ENCODE measurements at places on chromosomes 11 and 22.
A peak's percentile ranks its signal among the peaks of the same experiment; 100 is the strongest.

DNA sequence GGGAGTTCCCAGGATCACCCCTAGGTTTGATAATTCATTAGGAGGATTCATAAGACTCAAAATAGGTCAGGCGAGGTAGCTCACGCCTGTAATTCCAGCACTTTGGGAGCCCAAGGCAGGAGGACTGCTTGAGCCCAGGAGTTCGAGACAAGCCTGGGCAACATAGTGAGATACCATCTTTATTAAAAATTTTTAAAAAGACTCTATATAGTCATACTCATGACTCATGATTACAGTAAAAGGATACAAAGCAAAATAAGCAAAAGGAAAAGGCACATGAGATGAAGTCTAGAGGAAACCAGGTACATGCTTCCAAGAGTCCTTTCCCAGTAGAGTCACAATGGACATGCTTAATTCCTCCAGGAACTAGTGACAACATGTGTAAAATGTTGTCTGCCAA lies 13.9 kb upstream of the PTS start:
- DNase-seq: no peak

- DNase-seq: no peak
Observed at GRCh38 chr22:27719036-27719347, 82.6 kb downstream of the MN1 start.

- DNase-seq: no peak
Observed at GRCh38 chr22:39315389-39315788, 4.0 kb downstream of the RPL3 start.

DNA sequence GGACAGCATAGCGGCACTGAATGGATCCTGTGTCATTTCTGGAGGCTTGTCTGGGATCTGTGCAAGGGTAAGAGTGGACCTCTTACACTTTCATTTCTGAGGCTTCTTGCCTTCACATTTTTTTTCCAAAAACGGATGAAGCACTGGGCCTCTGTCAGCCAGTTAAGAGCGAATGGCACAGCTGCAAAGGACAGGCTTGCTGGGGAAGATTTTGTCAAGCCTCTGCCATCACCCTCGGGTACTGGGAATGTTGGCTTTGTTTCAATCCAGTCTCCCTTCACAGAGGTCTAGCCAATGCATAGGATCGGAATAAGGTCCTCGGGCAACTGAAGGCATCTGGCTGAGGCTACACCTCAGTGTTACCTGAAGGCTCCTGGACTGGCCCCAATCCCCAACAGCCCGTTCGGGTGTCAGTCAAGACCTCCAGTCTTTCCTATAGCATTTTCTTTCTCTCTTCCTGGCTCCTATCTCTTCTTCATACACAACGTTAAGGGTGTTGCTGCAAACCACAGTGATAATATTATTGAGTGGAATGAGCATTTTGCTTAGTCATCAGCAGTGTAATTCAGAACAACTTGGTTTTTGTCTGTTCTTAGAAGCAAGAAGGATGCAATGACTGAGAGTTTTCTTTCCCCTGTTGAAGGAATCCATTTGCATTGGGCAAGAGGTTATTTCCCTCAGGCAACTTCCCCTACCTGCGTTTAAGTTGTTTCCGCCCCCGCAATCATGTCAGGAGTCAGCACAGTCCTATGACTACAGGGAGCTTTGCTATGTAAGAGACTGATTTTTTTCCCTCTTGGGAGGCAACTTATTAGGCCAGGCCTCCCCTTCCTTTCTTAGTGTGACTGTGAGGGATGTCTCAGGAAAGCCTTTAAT lies 22.8 kb downstream of the NPAT start:
- DNase-seq: peak; percentile 26

DNA sequence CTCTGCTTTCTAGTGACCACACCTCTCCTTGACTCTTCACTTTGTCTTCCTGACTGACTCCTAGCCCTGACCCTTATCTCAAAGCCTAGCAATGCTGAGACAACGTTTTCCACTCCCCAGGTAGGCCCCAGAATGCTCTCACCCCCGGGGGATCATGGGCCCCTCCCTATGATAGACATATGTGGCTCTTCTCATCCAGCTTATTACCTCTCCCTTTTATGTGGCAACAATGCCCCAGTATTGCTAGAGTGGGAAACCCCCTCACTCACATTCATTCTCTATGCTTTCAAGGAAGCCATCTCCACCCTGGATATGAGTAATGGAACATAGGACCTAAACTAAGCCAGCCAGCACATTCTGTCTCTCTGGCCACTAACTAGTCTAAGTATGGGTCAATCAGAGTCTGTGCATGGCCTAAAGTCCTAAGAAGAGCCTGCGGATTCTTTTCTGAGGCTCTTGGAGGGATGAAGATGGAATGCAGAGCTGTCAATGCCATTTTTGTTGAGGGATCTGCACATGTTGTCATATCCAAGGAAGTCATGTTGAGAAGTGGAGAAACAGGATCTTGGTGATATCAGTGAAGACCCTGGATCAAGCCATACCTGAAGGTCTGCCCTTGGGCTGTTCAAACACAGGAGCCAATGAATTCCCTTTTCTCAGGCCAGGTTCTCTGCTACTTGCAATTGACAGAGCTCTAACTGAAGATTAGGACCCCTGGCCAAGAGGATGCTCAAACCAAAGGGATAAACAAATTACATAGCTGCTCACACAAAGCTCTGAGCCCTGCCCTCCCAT lies 79.8 kb upstream of the GRK3 start:
- DNase-seq: no peak

- DNase-seq: no peak
Observed at GRCh38 chr22:19062943-19063308, 59.3 kb downstream of the DGCR2 start.

DNA sequence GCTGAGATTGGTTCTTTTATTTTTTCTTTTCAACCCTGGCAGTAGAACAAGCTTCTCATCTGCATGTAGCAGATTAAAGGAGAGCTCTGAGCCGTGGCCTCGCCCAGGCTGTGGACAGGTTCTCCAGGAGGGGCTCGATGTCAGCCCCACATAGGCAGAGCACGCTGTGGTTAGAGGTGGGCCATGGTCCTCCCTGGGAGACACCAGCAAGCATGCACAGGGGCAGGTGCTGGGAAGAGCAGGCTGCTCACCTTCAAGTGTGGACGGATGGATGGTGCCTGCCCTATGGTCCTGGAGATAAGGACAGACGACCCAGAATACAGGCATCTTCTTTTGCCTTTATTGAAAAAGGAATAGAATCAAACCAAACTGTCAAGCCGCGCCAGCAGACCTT lies 634.8 kb downstream of the BRD1 start:
- DNase-seq: no peak

- no peak for DNase-seq
Observed at GRCh38 chr22:36104988-36105387, 55.6 kb downstream of the APOL3 start.

- DNase-seq: no peak
Observed at GRCh38 chr11:16148301-16148931, 207.9 kb downstream of the SOX6 start.

- DNase-seq: no peak
Observed at GRCh38 chr11:14141676-14142075, 179.2 kb downstream of the SPON1 start.

DNA sequence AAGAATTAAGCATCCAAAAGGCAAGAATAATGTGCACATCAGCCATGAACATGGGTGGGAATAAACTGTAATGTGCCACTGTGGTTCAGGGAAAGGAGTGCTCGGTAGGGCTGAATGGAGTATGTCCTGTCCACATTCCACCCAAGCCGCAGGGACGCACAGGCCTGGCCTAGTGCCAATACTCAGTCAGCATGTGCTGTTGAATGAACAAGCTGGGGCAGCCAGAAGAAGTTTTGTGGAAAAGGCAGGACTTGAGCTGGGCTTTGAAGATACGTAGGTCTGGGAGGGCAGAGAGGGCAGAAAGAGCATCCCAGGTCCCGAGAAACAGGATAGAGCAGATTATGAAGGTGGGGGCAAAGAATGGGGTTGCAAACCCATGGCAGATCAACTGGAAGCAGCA lies 60.0 kb upstream of the PLET1 start:
- no peak for DNase-seq

GRCh38 chr11:128302425-128303186 lies 284.8 kb downstream of the ETS1 start:
- DNase-seq: no peak

DNA sequence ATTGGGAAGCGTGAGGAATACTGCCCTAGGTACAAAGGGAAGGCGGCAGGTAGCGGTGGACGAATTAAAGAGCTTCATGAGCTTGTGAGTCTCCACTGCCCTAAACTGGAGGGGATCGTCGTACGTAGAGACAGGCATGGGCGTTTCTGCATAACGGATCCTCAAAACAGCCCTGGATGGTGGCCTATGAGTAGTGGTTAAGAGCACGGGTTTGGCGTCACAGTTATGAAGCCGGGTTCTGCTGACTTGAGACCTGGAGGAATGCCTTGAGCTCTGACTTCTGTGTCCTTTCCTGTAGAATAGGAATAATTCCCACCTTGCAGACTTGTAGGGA lies 335 bp downstream of the TMEM138 start:
- DNase-seq: no peak

GRCh38 chr22:47620391-47620790 lies 857.9 kb downstream of the TBC1D22A start:
- no peak for DNase-seq

All from GM19239 (cell line).